ENCODE measurements at places on chromosomes 16 and 17. TPM values are rescaled to one million over a fixed set of nuclear protein-coding genes. Genes with fewer than 3 reads are reported as not detected.

Gene OR1A1
- not detected for total RNA-seq

Gene KRT36
- total RNA-seq, result not detected

Gene LDHD
- total RNA-seq, result not detected

Gene C16orf78
- total RNA-seq, result not detected

Gene FBXL19
- total RNA-seq, result 16.8 TPM

Gene MYO15A
- 2.0 TPM for total RNA-seq

Gene AATF
- total RNA-seq, result 59.7 TPM

Gene ABI3
- 16.6 TPM for total RNA-seq

Gene GPR179
- 0.21 TPM for total RNA-seq

Gene CDRT15
- not detected for total RNA-seq

Gene MAFG
- total RNA-seq, result 17.1 TPM

Gene SLC13A2
- total RNA-seq, result not detected

Gene SOX9
- not detected for total RNA-seq

Gene RBFOX1
- total RNA-seq, result not detected

Gene CACNG3
- not detected for total RNA-seq

Gene ASPHD1
- not detected for total RNA-seq

DNA sequence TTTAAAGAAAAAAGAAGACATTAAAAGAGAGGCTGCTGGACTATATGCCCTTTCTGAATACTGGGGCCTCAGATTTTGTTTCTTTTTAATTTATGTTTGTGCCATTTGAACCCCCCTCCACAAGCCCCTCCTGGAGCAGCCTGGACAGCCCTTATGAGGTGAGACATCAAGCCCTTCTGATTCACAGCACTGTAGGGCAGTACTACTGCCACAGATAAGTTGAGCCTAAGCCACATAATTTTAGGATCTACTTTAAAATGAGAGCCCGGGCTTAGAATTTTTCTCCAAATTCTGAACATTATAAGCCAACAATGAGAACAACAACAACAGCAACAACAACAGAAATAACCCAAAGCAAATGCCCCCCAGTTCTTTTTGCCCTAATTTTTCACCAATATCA, 256.9 kb upstream of the SALL1 start:
- no peak for DNase-seq

DNA sequence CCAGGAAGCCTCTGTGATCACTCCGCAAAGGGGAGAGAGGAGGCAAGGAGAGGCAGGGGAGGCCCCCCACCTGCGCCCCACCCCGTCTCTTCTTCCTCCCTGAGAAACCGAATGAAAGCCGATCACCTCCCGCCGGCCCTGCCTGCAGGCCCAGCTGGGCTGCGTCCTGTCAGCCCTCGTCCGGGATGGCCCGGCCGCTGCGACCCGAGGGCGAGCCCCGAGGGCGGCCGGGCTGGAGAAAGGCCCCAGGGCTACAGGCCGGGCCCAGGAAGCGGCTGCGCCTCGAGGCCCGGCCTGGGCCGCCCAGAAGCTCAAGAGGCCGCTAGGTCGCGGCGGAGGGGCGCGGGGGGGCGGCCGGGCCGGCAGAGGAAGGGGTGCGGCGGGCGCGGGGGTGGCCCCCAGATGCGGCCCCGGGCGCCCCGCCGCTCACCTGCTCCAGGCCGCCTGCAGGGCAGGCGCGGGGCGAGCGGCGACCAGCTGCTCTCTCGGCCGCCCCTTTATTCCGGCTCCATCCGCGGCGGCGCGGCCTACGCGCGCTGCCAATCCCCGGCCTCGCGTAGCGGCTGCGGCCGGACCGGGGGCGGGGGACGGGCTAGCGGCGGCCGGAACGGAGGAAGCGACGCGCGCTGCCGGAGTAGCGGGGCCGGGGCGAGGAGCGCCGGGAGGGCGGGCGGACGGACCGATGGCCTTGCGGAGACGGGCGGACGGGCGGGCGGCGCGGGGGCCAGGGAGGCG, at the start of gene ZNF319:
TSS of gene ZNF319 (minus strand) at position 702 of the 735 bp plus-strand sequence. CDS start 2,407 bp downstream, outside the sequence.
- DNase-seq, result no peak

DNA sequence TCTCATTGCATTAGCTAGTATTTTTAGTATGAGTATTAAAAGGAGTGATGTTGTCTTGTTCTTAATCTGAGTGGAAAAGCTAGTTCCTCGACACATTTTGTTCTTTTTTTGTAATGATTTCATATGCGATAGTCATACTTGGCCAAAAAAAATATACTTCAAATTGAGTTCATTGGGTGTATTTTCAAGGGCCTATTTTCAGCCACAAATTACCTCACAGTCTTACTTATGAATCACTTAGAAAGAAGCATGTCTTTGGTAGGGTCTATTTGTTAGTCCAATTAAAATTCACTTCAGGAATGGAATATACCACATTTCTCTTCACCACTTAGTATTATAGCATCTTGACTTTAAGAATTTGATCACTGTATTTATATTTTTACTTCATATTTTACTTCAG, 337.2 kb downstream of the CDH11 start:
- DNase-seq, result no peak

GRCh38 chr16:70685938-70686375, at the start of gene MTSS2:
Gene MTSS2 (minus strand): TSS chr16:70686053. CDS start chr16:70685791, 262 bp downstream.
- DNase-seq, result peak; percentile 56

DNA sequence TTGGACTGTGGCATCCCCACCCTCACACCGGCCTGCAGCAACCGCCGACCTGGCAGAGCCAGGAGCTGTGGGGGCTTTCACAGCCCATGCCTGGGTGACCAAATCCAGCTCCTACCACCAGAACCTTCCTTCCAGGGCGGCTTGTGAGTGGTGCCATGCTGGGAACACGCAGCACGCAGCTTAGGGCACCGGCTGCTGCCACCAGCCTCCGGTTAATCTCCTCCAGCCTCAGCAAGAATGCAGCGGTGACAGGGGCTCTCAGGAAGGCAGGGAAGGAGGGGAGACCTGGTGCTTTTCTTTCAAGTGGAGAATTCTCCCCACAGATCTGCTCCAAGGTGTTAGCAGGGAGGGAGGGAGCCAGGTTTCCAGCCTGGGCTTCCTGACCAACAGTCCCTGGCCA, 32.3 kb upstream of the ANKRD40CL start:
- DNase-seq, result no peak

DNA sequence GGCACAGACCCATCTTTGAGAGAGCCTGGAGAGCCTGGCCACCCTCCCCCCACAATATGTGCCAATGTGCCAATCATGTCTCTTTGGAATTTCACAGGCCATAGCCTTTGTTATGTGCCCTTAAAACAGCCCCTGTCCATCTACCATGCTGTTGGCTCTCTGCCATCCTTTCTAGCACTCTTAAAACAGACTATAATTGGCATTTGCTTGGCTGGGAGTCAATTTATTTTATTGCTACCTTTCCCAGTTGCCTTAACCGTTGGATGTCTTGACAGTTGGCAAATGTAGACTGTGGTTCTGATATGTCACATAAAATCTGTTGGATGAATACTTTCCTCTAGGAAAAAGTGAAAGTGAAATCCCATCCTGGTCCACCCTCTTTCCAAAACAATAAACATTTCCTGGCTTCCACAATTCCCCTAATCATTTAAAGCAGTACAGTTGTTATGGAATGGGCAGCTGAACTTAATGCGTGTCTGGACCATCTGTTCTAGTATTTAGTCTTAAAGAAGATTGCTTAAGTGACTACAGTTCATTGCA, 394.0 kb downstream of the KCNJ2 start:
- no peak for DNase-seq

GRCh38 chr16:87006789-87007745, 310.1 kb downstream of the C16orf95 start:
- DNase-seq, result no peak

GRCh38 chr16:68422396-68422960, 25.8 kb downstream of the SMPD3 start:
- no peak for DNase-seq

DNA sequence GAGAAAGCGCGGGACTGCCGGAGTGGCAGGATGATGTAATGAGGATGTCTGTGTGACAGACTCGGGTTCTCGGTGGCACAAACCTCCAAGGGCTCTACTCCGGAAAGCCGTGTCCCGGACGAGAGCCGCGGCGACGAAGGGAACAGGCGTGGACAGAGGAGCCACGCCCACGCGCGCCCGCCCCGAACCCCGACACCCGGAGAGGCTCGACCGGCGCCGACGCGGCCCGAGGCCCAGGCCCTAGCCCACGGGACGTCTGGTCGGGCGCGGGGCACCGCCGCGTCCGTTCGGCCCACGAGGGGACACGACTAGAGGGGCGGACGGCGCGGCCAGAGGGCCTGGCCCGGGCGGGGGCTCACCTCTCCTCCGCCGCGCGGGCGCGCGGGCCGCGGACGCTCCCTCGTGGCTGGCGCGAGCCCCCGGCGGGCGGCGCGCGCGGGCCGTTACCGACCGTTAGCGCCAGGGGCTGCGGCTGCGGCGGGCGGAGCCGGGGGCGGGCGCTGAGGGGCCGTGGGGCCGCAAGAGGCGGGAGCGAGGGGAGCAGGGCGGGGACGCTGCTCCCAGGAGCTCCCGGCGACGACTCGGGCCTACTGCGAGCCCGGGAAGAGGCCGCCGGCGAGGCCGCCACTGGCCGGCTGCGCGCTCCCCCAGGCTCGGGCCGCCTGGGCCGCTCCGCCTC, 2.1 kb upstream of the IRX5 start:
- peak; percentile 41 for DNase-seq

DNA sequence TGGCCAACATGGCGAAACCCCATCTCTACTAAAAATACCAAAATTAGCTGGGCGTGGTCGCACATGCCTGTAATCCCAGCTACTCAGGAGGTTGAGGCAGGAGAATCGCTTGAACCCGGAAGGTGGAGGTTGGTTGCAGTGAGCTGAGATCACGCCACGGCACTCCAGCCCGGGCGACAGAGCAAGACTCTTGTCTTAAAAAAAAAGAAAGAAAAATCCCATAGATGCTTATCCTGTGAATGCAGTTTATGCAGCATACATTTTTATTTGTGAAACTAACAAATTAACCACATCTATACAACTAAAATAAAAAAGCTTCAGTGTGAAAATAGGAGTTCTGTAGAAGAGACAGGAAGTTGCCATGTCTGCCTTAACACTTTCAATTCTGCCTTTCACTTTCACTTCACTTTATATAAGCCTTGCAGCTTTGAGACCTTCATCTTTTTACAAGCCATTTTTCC, 7.1 kb downstream of the IGSF6 start:
- DNase-seq, result peak; percentile 8

GRCh38 chr17:38724337-38724988, 5.7 kb upstream of the CISD3 start:
- no peak for DNase-seq

GRCh38 chr17:78174346-78174869, 6.0 kb downstream of the SYNGR2 start:
- no peak for DNase-seq

DNA sequence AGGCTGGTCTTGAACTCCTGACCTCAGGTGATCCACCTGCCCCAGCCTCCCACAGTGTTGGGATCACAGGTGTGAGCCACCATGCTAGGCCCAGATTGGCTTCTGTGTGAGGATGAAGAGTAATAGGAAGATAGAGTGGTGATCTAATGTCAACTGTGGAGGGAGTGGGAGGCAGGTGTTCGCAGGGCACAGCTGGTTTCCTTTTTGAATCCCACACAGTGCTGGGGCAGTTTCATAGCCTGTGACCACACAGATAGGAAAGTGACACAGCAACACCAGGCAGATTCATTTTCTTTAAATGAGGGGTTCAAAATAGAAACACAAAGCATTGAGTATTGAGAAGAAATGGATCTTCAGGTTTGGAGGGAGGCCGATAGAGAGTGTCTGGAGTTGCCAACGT, 540.3 kb downstream of the WWOX start:
- no peak for DNase-seq

GRCh38 chr17:2962236-2962635, 101.2 kb downstream of the OR1D5 start:
- DNase-seq, result no peak

GRCh38 chr17:67836205-67836987, 11.1 kb downstream of the BPTF start:
- no peak for DNase-seq

DNA sequence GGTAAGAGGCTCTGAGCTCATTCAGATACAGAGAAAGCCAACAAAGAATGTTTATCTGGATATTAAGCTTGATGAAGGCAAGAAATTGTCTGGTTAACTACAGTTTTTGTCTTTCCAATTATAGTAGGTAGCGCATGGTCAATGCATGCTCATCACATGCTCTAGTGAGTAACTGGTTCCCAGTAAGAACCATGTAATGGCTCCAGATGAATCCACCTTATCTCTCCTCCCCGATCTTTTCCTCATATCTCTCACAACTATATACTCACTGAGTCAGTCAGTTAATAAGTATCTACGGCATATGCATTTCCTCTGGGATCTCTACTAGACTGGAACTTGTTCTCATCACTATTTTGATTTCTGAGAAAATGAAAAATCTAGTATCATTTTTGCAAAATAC, 340.7 kb upstream of the DYNLRB2 start:
- no peak for DNase-seq

DNA sequence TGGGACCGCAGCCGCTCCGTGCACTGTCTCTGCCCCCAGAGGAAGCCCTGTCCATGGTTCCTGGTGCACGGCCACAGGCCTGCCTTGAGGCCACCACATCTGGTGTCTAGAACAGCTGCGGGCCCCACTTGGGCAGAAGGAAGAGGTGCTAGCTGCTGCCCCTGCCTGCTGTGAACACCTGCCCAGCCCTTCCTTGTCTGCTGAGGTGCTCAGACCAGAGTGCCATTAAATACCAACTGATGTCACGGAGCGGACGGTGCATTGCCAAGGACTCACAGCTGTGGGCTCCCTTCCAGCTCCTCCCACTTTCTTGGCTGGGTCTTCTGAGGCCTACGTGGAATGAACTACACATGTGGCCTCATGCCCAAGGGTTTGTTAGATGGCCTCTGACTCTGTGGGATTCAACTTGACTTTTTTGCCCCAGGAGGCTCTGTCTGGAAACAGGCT, 146.1 kb downstream of the RAB11FIP4 start:
- DNase-seq, result no peak

DNA sequence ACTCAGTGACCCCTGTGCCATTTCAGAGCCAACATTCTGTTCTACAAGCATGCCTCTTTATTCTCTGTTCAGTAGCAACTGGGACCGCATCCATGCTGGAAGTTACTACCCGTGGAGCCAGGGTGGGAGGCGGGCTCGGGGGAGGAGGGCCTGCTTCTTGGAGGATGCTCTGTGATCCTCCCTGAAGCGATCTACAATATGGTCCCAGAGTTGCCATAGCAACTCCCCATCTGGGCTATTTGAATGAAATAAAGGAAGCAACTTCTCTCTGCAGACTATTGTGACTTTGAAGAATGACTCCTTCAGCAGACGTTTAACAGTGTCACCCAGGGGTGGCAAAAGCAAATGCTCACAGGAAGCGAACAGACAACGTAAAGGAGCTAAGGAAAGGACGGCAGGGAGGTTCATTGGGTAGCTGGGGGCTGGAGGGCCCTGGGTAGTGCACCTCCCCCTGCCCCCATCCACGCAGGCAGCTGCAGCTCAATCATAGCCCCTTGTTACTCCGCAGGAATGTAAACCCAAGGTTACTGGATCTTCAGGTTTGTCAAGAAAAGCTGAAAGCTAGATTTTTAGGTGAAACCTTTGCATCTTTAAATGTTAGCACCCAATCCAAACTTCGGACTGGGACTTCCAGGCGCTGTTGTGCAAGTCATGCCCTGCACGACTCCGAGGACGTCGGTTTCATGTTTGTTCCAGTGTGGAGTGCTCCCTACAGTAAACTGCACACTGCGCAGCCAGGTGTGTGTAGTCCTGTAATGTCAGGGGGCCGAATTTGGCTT, 51.1 kb upstream of the MEAK7 start:
- peak; percentile 32 for DNase-seq

Data from naive thymus-derived CD8-positive, alpha-beta T cell (primary cell).